ENCODE measurements at places on chromosomes 7 and 10.

GRCh38 chr10:99279626-99280111 is 44.0 kb upstream of the HPSE2 start:
- DNase-seq, result no peak

DNA sequence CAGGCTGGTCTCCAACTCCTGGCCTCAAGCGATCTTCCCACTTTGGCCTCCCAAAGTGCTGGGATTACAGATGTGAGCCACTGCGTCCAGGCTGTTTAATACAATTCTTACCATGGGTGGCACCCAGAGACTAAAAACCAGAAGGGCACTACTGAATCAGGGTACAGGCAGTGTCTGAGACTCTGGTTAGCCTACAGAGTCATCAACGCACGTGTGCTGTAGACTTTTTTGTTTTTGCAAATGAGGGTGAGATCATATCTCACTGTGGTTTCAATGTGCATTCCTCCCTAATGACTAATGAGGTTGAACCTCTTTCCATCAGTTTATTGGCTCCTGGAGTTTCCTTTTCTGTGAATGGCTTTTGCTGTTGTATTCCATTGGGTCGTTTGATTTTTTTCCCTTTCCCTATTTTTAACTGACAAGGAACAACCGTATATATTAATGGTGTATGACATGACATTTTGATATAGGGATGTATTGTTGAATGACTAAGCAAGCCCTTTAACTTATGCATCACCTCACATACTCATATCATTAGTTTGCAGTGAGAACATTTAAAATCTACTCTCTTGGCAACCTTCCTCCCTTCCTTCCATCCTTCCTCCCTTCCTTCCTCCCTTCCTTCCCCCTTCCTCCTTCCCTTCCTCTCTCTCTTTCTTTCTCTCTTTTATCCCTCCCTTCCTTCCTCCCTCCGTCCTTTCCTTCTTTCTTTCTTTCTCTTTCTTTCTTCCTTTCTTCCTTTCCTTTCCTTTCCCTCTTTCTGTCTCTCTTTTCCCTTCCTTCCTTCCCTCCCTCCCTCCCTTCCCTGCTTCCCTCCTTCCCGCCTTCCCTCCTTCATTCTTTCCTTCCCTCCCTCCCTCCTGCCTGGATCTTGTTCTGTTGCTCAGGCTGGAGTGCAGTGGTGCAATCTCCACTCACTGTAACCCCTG is 9.3 kb upstream of the TMEM270 start:
- no peak for DNase-seq

DNA sequence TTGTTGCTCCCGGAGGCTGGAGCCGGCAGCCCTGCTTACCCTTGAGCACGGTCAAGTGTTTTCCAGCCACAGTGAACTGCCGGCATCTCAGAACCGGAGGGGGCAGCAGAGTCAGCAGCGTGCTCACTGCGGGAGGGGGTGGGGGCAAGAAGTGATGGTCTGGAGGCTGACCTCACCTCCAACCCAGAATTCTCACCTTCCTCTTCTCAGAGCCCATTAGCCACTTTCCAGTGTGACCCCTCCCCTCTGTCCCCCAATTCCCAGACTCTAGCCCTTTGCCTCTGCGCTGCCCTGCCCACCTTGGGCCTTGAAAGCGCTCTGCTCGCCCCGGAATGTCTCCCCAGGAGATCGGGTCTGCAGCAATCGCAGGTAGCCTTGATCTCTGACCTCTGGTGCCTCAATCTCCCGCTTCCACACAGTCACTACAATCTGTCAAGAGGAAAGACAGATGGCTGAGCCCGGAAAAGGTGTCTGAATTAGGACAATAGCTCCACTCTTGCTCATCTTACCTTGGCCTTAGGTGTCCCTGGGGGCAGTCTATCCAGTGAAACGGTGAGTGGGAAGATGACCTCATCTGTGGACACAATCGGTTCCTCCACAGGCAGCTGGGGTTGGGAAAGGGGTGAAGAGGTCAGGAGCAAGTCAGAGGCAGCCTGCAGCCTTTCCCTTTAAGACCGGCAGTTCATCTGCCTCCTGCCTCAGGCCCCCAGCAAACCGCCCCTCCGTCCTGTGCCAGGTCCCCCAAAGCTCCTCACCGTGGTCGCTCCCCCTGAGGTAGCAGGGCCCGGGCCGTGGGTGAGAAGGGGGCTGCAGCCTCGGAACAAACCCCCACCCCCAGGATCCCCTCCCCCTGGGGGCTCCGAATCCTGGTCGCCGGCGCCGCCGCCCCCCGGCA is 942 bp downstream of the TRAPPC14 start:
- peak; percentile 52 for DNase-seq

DNA sequence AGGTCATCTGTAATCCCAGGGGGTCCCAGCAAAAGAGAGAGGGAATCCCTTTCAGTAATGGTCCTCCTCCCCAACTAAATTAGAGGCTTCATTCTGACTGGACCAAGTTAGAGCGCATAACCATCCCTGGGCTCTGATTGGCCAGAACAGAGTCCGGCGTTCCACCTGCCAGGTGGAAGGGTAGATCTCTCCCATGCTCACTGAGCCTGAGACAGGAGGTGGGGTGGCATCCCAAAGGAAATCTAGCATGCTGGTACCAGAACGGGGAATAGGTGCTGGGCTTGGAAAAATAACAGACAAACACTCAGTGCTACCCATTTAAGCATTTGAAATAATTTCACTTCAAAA is 21.0 kb upstream of the TSPAN33 start:
- DNase-seq, result no peak

GRCh38 chr7:139958599-139959284 is 104.0 kb downstream of the PARP12 start:
- no peak for DNase-seq

DNA sequence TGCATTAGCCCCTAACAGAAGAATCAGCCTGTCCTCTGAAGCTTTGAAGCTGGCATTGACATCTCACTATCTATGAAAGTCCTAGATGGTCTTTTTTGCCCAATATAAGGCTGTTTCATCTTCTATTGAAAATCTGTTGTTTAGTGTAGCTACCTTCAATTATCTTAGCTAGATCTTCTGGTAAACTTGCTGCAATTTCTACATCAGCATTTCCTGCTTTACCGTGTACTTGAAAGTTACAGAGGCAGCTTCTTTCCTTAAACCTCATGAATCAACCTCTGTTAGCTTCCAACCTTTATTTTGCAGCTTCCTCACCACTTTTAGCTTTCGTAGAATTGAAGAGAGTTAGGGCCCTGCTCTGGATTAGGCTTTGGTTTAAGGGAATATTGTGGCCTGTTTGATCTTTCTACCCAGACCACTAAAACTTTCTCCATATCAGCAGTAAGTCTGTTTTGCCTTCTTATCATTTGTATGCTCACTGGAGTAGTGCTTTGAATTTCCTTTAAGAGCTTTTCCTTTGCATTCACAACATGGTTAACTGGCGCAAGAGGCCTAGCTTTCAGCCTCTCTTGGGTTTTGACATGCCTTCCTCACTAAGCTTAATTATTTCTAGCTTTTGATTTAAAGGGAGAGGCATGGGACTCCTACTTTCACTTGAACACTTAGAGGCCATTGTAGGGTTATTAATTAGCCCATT is 32.5 kb downstream of the ARID5B start:
- DNase-seq, result no peak

GRCh38 chr10:131238669-131239280 is 72.7 kb downstream of the TCERG1L start:
- DNase-seq, result no peak

DNA sequence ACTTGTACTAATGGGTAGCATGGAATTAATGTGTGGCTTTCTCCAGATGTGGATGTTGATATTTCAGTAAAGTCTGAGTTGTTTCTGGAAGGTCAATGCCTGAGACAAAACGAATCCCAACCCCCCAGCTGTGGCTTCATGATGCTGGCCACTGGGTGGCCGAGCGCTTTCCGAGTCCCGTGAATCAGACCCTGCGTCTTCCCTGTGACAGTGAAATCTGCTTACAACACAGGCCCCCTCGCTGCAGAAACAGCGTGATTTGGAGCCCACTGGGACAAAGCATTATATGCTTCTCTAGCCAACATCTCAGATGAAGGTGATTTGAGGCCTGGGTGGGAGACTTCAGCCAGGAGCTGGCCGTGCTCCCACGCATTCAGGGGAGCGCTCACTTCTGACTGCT is 124.7 kb downstream of the WDR37 start:
- DNase-seq, result no peak

DNA sequence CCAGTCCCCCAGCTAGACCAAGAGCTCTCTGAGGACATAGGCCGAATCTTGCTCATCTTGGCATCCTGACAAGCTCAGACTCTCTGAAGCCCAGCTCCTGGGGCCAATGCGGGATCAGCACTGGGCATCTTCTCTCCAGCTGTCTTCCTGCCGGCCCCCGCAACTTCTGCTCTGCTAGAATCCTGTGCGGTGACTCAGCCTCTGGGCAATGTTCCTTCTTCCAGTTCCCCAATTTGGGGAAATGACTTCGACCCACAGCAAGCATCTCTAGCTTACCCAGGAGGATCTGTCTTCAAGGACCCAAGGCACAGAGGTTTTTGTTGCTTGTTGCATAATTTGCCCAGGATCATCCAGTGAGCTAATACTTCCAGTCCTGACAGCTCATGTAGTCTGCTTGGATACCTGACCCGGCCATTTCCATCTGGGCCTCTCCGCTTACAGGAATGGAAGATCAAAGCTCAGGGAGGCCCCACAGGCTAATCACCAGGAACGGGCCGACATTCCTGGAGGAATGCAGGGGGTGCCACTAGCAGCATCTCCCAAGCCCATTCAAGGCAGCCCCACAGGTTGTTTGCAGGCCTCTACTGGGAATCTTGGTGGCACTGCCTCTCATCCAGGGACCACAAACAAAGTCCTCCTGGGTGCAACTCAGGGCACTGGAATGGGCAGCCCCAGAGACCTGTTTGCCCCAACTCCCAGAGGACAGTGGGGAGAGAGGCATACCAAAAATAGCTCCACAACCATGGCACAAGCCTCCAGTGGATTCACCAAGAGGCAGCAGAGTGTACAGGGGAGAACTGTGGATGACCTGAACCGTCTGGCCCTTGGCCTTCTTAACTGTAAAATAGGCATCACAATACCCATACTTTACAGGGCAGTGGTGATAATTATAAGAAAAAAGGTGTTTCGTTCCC is 151.9 kb downstream of the NEURL1 start:
- no peak for DNase-seq

DNA sequence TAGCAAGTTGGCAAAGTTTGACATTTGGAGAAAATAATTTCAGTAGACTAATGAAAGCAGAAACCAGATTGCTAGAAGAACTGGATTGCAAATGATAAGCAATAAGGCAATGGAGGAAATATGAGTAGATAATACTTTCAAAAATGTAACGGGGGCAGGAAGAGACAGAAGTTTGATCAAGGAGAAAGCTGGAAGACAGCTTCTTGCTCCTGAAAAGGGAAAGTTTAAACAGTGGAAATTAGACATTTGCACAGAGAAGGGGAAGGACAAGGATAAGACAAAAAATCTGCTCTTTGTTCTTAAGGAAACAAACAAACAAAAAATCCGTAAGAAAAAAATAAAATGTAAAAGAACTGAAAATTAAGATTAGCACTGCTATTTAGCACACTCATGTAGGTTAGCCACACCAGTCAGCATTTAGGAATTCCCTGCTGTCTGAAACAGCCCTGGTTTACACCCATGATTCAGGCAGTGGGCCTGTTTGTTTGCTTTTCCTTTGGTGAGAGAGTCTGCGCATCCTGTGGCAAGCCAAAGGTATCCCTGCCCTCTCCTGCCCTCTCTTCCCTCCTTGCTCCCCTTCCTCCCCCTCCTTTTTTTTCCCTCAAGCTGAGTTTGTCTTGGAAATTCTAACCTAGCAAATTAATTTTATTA is 104.3 kb upstream of the CAV2 start:
- no peak for DNase-seq

DNA sequence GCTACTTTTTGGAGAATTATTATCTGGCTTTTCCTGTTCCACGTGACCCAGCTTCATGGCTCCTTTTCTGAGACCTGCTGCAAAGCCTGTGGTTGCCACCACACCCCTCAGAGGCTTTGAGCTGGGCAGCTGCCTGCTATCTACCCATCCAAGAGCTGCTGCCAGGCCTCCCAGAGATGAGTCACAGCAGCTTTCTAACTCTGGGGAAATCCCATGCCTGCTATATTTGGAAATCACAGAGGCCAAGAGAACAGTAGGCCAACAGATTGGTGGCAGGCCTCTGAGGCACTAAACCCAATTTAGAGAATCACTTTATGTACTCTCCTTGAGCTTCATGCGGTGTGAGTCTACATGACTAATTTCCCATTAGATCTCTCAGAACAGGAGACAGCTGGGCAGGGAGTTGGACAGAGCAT is 35.2 kb downstream of the SGCE start:
- DNase-seq, result peak; percentile 20

DNA sequence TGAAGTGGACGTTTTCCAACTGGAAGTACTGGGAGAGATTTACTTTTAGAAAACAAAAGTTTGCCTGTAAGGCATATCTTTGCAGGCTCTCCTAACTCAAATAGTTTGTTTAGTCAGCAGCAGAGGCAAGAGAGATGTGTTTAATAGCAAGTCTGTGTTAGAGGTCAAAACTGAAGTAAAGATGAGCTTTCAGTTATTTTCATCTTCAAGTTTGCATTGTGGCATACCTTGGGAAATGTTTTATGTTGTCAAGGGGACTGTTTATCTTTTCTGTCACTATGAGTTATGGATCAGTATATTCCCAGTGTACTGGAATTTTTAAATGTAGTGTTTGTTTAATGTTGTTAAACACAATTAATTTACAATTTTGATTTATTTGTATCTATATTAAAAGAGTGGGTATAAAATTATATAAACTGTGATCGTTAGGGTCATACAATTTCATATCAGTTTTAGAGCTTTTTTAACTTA is 169.7 kb upstream of the PPP1R3A start:
- no peak for DNase-seq

DNA sequence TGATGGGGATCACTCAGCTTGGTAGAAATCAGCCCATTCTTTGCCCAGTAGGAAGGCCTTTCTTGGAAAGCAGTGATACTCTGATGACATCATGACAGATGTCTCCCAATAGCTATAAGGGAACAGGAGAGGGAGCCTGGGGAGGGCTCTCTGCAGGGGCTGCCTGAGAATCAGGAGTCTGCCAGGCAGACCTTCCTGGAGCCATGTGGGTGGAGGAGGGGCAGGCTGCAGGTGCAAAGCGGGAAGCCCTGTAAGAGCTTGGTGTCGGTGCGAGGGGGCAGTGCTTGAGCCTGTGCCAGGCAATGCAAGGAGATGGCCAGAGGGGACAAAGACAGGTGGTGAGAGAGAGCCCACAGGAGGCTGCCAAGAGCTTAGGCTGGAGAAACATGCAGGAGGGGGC is 5.0 kb upstream of the TNS3 start:
- no peak for DNase-seq

DNA sequence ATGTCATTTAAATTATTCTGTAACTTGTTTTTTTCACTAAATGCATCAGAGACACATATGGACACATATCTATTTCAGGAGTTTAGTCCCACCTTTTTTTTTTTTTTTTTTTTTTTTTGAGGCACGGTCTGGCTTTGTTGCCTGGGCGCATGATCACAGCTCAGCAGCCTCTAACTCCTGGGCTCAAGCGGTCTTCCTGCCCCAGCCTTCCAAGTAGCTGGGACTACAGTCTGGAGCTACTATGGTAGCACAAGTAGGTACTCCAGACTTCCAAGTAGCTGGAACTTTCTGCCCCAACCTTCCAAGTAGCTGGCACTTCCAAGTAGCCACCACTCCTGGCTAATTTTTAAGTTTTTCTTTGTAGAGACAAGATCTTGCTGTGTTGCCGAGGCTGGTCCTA is 407.7 kb downstream of the GALNT17 start:
- DNase-seq, result no peak
